ENCODE measurements at places on chromosomes 1 and 21.

- DNase-seq, result no peak
These were observed 344.3 kb downstream of the DUSP10 start for GRCh38 chr1:221397606-221398005.

DNA sequence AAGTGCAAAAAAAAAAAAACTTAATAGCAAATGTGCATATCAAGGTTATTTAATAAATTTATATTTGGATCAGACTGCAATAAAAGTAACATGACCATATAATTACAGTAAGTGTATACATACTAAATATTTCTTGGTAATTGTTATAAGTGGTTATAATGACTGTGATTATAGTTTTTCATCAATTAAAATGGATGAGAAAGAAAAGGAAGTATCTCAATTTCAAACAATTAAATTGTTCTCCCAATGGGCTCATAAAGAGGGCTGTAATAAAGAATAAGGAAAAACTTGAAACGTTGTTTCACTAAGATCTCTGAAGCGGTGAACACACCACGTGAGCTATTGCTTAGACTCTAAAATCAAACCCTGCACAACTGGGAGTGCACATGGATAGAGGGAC is 104.1 kb downstream of the CDC42BPA start:
- no peak for DNase-seq

GRCh38 chr1:160309185-160309557 is 24.2 kb upstream of the PEX19 start:
- DNase-seq, result no peak

DNA sequence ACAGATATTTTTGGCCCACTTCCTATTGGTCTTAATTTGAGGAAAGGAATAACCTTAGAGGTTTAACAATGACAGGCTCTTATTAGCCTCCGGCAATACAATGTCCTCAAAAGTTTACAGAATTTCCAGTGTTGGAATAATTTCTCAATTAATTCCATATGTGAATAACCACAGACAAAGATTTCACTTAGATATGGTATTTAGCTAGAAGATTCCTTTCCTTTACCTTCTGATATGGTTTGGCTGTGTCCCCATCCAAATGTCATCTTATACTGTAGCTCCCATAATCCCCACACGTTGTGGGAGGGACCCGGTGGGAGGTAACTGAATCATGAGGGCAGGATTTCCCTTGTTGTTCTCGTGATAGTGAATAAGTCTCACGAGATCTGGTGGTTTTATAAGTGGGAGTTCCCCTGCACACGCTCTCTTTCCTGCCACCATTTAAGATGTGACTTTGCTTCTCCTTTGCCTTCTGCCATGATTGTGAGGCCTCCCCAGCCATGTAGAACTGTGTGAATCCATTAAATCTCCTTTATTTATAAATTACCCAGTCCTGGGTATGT is 54.9 kb upstream of the RGS7 start:
- no peak for DNase-seq

DNA sequence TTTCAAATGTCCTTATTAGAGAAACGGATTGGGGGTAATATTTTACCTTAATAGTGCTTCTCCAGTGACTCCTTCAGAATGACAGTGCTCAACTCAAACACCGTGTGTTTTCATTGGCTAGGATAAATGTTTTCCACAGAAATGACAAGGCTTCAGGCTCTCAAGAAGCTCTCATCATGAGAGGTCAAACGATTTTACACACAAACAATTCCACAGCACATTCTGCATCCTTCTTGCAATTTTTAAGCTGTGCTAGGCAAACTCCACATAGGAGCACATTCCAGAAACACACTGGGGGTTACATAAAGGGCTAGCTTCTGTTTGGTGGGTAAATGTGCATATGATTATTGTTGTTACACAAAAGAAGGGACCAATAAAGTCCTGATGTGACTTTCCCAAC is 75.5 kb upstream of the IPO9 start:
- DNase-seq, result no peak

- DNase-seq, result no peak
These were observed 32.2 kb upstream of the LGALS8 start for GRCh38 chr1:236491469-236492136.

GRCh38 chr1:206419250-206419649 is 51.0 kb upstream of the IKBKE start:
- DNase-seq, result no peak

DNA sequence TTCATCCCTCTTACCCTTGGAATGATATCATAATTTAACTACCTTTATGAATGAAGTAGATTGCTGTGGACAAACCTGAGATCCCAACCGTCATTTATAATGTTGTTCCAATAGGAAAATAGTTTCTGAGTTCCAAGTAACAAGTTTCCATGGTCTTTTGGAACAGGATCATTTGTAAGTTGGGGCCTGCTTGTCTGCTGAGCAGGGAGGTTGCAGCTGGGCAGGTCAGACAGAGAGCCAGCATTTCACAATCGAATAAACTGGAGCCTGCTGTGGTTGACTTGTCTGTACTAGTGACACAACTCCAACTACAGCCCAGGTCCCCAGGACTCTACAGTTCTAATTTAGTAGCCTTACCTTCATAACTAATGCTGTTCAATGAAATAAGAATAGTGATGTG is 18.6 kb upstream of the RALGPS2 start:
- DNase-seq, result no peak

DNA sequence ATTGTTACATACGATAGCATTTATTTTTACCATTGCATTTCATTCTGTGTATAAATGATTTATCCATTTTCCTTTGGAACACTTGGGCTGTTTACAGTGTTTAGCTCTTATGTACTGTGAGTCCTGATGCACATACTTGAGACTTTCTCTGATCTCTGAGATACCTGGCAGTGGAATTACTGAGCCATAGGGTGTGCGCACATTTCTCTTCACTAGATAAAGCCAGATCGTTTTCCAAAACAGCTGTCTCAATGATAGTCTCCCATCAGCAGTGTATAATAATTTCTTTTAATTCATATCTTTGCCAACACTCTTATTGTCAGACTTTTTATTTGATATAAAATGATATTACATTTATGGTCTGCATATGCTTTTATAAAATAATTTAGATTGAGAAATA is 66.2 kb downstream of the VPS13D start:
- no peak for DNase-seq

DNA sequence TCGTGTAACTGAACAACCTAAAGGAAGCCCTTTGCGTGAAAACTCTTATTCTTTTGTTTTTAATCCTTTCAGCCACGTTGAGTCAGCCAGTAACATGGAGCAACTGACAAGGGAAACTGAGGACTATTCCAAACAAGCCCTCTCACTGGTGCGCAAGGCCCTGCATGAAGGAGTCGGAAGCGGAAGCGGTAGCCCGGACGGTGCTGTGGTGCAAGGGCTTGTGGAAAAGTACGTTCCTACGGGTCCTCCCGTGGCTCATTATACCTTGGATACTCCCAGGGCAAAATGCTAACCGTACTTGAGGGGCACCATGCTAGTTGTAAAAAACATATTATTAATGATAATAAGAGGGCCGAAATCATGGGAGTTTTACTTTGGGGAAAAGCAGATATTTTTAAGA is 49.4 kb downstream of the LAMC2 start:
- DNase-seq, result no peak

DNA sequence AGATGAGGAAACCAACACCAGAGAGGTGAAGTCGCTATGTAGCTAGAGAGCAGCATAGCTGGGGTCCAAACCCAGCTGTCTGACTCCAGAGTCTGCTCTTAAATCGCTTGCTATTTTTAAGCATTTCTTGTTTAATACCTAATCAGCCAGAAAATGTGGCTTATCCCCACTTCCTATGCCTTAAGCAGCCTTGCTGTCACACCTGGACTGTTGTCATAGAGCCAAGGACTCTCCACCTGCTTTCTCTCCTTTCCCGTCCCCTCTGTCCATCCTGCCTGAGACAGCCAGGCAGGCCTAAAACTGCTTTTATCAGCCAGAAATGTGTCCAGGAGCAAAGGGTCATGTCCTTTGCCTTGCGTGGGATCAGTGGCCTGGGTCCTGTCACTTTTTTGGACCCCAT is 28.3 kb upstream of the EPHA8 start:
- no peak for DNase-seq

- DNase-seq, result no peak
These were observed 49.0 kb downstream of the SCCPDH start for GRCh38 chr1:246773213-246773641.

DNA sequence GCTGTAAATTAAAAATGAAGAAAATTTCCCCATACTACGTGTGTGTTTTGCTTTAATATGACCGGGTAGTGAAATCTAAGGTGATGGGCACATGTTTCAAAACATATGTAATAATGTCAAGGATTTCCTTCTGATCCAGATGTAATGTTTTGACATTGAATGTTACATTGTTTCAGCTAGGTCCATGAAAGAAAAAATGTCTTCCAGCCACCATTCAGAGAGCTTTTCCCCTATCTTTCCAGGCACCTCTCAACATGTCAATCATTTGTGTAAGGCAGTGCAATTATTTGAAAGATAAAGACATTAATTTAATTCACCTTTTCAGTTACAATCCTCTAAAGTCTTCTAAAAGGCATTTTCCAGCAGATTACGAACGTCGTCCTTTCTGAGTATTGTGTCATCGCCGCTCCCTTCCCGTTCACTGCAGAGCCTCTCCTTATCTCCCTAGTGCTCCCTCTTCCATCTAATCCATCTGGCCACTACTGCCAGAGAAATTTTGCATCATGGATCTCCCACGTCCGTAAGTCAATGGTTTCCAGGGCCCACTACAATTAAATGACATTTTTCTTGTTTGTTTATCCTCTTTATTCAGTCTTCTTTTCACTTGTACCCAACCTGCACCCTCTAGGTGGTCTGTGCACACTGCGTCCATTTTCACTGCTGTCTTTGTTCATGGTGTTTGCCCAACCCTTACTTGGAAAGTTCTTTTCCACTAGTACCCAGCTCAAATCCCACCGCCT is 1.3 kb upstream of the VAMP3 start:
- no peak for DNase-seq

- DNase-seq, result no peak
These were observed 103.4 kb upstream of the TIAM1 start for GRCh38 chr21:31447505-31447904.

DNA sequence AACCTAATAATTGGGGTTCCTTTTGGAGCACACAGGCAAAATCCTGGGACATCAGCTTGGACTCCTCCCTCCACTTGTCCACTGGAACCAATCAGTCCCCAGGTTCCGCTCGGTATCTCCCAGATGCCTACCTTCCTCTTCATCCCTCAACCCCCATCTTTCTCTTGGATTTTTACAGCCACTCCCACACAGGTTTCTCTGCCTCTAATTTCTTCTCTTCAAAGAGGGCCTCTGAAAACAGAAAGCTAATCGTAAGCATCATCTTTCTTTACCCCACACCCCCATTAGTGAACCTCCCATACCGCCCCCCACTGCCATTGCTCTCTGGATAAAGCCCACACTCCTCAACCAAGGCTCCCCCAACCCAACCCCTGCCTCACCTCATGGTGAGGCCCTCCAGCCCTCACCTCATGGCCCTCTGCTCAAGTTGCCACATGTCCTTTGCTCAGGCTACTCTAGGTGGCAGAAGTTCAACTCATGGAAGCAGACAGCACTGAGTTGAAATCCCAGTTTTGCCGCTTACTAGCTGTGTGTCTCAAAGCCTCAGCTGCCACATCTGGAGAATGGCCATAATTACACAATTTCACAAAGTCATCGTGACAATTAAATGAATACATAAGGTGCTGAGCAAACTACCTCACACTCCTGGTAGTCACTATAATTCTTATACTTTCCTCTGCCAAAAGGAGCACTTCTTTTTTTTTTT is 18.1 kb upstream of the WASF2 start:
- no peak for DNase-seq

DNA sequence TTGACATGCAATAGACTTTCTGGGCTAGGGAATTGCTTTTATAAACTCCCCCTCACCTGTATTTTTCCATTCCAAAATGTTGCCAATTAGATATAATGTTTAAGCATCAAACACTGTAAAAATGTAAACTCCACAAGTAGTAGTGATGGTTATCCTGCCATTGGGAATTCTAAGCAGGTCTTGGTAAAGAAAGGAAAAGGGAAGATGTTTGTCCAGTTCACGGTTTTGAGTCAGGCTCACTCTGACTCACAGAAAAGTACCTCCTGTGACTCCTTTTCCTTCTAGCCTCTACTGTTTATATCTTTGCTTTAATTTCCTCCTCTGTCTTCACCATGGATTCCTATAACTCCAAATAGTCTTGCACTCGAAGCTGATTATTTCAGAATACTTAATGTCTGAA is 19.0 kb upstream of the PTPN14 start:
- DNase-seq, result no peak

GRCh38 chr1:201739492-201740085 is 89.4 kb upstream of the IPO9 start:
- peak; percentile 12 for DNase-seq

DNA sequence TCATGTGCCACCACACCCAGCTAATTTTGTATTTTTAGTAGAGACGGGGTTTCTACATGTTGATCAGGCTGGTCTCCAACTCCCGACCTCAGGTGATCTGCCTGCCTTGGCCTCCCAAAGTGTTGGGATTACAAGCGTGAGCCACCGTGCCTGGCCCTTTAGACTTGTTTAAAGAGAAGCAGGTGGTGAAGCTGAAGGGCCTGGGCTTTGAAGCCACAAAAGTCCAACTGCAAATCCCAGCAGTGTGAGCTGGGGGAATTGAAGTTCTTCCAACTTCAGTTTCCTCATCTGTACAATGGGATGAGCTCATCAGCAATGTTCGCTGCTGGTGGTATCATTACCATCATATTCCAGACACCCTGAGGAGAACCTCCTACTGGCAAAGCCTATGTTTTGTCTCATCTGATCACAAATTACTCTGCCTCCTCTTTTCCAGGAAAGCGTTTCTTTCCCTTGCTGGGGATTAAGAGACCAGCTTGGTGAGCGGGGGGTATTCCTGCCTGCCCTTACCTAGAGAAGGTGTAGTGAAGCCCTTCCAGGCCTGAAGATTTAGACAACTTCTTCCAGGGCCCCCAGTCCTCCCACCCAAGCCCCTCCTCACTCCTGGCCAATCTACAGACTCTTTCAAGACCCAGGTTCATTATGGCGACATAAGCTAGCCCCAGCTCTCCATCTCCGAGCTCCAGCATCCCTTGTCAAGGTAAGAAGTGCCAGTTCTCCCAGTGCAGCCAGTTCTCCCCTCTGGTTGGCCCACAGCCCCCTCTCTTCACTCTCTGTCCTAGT is 2.4 kb upstream of the SHISA4 start:
- DNase-seq, result no peak

GRCh38 chr1:243796016-243796415 is 54.0 kb downstream of the AKT3 start:
- no peak for DNase-seq

DNA sequence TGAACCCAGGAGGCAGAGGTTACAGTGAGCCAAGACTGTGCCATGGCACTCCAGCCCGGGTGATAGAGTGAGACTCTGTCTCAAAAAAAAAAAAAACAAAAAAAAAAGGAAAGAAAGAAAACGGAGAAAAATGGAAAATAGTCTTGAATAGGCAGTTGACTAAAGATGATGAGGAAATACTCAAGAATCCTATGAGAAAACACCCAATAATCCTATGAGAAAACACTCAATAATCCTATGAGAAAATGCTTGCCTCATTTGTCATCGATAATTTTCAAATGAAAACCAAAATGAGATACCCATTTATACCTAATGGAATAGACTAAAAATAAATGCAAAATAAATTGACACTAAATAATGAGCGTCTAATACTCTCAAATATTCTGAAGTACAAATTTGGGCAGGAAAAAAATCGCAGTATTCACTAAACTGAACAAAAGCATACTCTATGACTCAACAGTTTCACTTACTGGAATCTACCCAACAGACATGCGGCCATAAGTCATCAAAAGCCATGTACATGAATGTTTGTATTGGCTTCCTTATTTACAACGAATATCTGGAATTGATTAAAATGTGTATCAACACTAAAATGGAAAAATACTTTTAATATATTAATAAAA is 733.9 kb upstream of the CHRM3 start:
- DNase-seq, result no peak

GRCh38 chr1:22386774-22387173 is 64.9 kb upstream of the ZBTB40 start:
- no peak for DNase-seq

GRCh38 chr1:170162459-170163246 is 16.9 kb downstream of the NTMT2 start:
- DNase-seq, result no peak
